ENCODE measurements at places on chromosomes 7 and 10.

GRCh38 chr7:135831455-135832195 is 83.0 kb upstream of the FAM180A start:
- no peak for DNase-seq

- DNase-seq, result no peak
These were observed 46.7 kb upstream of the LOXL4 start for GRCh38 chr10:98314532-98315284.

GRCh38 chr10:25678666-25679065 is 255.4 kb upstream of the MYO3A start:
- DNase-seq, result no peak

DNA sequence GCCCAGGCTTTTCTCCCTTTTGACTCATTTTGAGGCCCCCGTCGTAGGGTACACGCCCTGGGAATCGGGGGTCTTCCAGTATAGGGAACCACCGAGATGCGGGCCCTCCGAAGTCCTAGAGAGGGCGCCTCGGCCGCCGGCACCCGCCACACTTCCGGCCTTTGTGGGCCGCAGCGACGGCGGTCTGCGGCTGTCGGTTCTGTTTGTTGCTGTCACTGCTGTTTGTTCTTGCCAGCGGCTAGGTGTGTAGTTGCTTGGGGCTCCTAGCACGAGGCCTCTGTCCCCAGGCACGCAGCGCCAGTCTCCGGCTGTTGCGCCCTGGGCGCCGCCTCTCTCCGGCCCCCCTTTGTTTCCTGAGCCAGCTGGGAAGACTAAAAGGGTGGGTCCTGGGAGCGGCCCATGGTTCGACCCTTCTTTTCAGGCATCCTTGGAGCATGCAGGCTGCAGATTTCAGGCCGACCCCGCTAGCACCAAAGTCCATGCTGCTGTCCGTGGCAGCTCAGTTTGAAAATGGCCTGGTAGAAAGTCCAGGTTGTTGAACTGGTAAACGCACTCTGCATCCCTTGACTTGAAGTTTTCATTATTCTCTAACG is 17.8 kb upstream of the ZKSCAN1 start:
- peak; percentile 77 for DNase-seq

GRCh38 chr7:92056286-92056685 is 78.0 kb downstream of the CYP51A1 start:
- DNase-seq, result no peak

GRCh38 chr10:69372126-69372980 is 44.4 kb downstream of the TACR2 start:
- DNase-seq, result no peak

DNA sequence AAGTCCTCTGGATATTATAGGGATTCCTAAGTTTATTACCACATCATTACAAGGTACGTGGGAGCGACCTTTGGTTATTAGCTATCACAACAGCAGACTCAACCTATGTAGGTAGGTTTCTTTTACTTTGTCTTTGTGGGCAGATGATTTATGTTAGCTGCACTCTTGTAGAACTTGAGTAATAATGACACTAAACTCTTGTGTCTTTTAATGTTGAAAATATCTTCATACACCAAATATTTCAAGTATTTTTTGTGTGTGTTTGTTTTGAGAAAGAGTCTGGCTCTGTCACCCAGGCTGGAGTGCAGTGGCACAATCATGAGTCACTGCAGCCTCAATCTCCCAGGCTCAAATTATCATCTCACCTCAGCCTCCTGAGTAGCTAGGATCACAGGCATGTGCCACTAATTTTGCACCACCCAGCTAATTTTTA is 19.2 kb upstream of the SUPV3L1 start:
- DNase-seq, result no peak

- DNase-seq, result peak; percentile 92
These were observed 33.9 kb downstream of the TSPAN14 start for GRCh38 chr10:80487791-80488538.

GRCh38 chr10:78543749-78544362 is 510.2 kb downstream of the RPS24 start:
- DNase-seq, result no peak

GRCh38 chr7:129502708-129503685 is 666 bp downstream of the SMKR1 start:
- no peak for DNase-seq

GRCh38 chr7:42460148-42460547 is 223.1 kb upstream of the GLI3 start:
- DNase-seq, result no peak

- no peak for DNase-seq
These were observed 441.9 kb downstream of the PARD3 start for GRCh38 chr10:34373211-34373610.

DNA sequence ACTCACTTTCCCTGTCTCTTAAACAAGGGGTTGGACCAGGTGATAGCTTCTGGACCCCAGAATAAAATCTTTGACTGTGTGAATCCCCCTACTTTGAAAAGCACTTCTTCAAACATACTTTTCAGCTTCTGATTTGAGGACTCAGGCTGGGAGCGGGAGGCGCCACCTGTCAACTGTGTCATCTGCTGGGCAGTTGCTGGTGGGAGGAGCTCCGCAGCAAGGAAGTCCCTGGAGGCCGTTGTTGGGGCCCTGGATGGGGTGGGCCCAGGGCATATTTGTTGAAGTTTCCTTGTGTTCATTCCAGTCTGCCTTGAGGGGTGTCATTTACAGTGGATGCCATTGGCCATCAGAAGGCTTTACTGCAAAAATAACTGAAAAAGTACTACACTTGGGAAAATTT is 197.7 kb downstream of the CCDC3 start:
- DNase-seq, result no peak

GRCh38 chr10:102578782-102579181 is 65.5 kb upstream of the TRIM8 start:
- DNase-seq, result no peak
